Stimulated activated CD4-positive, alpha-beta T cell treated with anti-CD3 and anti-CD28 coated beads, TNF-alpha, amount 100 ng/mL, for 24 hours (primary cell): ENCODE measurements at places on chromosomes 3 and 15.

DNA sequence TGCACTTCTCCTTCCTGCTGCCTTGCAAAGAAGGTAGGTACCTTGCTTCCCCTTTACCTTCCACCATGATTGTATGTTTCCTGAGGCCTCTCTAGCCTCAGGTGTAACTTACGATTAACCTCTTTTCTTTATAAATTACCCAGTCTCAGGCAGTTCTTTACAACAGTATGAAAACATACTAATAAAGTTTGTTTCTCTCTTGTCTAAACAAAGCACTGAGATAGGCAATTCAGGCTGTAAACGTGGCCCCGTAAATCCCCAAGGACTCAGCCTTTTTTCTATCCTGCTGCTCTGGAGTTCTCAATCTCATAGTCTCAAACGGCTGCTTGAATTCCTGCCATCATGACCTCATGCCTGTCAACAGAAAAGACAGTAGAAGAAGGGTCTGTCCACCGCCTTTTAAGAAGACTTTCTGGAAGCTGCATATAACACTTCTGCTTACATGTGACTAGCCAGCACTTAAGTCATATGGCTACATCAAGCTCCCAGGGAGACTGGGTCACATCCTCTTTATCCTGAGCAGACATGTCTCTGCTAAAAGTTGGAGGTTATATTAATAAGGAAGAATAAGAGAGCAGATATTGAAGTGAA is 257.8 kb downstream of the EBLN2 start:
- DNase-seq, result no peak

GRCh38 chr3:175464362-175464761 is 605.2 kb downstream of the NAALADL2 start:
- no peak for DNase-seq

DNA sequence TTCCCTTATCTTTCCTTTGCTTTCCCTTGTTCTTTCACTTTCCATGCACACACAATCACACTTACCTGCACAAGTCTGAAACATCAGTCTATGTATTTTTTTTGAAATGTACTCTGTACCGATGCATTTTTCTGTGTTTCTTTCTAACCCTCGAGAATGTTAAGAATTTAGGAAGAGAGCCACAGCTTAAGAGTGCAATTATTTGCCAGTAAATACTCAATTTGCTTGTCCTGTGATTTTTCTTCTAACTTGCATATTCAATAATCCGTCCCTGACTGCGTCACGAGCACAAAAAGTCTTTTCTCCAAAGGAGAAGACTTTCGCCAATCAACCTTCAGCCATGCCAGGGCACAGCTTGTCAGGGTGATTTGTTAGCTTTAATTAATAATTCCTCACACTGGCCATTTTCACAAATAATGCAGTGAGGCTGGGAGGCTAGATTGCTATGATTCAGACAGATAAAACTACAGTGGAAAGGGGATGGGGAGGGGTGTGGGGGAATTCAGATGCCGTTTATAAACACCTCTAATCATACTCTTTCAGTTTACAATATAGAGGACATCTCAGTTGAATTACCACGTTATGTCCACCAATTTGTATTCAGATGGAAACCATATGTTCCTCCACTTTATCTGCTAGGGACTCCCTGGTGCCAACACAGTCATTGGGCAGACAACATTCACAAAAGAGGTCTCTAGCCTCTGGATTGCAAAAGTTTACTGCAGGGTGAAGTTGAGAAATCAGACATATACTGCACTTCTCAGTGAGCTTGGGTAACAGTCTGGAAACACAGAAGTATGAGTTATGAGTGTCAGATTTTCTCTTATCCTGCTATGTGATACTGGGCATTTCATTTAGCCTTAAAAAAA is 388.0 kb downstream of the ZBTB20 start:
- DNase-seq, result no peak

GRCh38 chr3:16059081-16059537 is 115.4 kb upstream of the GALNT15 start:
- DNase-seq, result no peak

DNA sequence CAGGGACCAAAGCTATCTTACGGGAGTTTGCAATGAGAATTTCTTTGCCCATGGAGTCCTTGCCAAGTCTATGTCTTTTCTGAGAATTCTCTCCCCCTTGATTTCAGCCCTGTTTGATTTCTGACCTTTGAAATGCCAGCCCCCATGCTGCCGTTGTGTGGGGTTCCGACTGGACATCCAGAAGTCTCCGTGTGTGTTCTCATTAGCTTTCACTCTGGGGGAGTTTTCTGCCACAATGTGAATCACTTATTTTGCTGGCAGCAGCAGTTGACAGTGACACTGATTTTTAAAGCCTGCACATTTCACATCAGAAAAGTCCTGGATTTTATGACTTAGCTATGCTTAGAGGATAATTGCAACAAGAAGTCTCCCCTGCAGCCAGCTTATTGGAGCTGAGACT is 98.4 kb upstream of the CTDSPL start:
- DNase-seq, result no peak

DNA sequence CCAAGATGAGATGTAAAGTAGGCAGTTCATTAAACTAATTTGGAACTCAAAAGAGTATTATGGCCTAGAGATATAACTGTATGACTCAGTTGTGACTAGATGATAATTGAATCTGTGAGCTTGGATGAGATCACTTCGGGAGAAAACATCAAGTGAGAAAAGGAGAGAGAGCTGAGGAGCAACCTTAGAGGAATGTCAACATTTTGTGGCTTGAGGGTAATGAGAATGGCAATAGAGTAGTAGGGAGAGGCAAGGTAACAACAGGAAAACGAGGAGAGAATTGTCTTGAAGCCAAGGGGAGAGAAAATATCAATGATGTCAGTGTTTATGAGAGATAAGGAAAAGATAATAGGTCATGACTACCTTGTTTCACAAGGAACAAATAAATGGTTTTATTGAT is 580.2 kb downstream of the NLGN1 start:
- DNase-seq, result no peak

- no peak for DNase-seq
These were observed 47.6 kb upstream of the ARF4 start for GRCh38 chr3:57644740-57645139.

DNA sequence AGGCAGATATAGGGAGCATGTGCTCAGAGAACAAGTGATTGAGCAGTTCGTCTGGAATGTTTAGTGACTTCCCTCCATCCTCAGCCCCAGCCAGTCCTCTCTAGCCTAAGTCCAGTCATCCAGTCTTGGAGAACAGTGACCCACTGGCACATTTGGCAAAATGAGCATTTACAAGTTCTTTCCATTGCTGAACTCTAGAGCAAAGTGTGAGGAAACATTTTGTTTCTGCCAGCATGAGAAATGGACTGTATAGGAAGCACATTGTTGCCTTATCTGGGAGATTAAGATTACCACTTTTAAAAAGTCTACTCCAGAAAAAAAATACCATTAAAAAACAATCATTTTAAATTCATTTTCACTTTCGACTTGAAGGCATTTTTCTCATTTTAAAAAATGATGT is 353.6 kb downstream of the SHQ1 start:
- no peak for DNase-seq

- no peak for DNase-seq
These were observed 59.0 kb downstream of the TP63 start for GRCh38 chr3:189690237-189690636.

DNA sequence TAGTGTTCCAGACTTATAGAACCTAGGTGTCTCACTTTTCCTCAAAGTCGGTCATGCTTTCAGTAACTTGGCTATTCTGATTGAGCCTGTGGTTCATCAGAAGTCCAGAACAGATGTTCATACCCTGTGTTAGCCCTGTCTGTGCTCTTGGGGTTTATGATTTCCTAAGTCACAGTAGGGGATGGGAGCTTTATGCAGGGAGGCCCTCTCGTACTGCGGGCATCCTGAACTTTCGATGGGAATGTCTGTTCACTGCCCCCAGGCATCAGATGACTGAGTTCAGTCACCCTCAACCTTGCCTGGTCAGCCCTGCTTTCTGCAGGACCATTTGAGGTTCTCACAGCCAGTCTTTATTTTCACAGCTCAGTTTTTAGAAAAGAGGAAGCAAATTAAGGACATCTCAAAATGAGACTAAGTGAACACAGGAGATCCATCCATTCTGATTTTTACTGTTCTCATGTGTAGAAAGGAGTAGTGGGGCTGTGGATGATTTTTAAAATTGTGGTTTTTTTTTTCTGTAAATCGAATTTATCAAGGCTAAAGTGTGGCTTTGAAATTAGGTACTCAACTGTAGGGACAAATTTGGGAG is 71.3 kb downstream of the CMTM8 start:
- DNase-seq, result no peak

GRCh38 chr15:44633603-44634002 is 29.9 kb downstream of the SPG11 start:
- DNase-seq, result no peak
